ENCODE measurements at places on chromosomes 4 and X.

DNA sequence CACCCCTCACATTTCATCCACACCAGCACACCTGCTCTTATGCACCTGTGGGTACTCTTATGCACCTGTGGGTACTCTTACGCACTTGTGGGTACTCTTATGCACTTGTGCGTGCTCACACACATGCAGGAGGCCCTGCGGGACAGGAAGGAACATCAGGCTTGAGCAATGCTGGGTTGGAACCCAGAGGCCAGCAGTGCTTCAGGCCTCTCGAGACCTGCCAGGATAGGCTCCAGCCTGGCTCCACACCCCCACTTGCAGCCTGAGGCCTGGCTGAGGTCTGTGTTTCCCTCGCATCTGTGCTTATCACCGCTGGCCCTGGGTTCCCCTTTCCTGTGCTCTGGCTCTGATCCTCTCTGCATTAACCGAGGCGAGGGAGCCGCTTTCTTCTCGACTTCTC is 34.7 kb downstream of the SORCS2 start:
- no peak for DNase-seq

GRCh38 chr4:108830509-108831244 is 67.8 kb upstream of the ETNPPL start:
- peak; percentile 49 for DNase-seq

GRCh38 chrX:130086447-130087206 is 23.7 kb downstream of the ELF4 start:
- DNase-seq: no peak

- DNase-seq: no peak
Measured at GRCh38 chr4:119664168-119664907, 35.7 kb upstream of the PDE5A start.

DNA sequence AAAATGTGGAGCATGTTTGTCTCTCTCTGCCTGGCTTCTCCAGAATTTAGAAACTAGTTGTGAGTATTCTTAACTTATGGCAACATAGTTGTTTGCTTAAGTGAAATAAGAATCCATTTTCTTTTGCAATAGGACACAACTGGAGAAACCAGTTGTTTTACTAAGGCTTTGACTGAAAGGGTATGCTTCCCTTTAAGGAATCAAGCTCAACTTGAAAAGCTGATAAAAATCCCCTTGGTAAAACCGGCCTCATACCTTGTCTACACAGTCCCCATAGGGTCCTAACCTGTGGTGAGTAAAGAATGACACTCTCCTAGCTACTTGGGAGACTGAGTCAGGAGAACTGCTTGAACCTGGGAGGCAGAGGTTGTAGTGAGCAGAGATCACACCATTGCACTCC is 139.8 kb downstream of the NR3C2 start:
- no peak for DNase-seq

- DNase-seq: no peak
Measured at GRCh38 chr4:27141530-27141929, 280.9 kb downstream of the STIM2 start.

- DNase-seq: peak; percentile 32
Measured at GRCh38 chrX:10199212-10199611, 42.4 kb downstream of the CLCN4 start.

- peak; percentile 80 for DNase-seq
Measured at GRCh38 chrX:133999031-133999705, 13.8 kb upstream of the GPC3 start.

DNA sequence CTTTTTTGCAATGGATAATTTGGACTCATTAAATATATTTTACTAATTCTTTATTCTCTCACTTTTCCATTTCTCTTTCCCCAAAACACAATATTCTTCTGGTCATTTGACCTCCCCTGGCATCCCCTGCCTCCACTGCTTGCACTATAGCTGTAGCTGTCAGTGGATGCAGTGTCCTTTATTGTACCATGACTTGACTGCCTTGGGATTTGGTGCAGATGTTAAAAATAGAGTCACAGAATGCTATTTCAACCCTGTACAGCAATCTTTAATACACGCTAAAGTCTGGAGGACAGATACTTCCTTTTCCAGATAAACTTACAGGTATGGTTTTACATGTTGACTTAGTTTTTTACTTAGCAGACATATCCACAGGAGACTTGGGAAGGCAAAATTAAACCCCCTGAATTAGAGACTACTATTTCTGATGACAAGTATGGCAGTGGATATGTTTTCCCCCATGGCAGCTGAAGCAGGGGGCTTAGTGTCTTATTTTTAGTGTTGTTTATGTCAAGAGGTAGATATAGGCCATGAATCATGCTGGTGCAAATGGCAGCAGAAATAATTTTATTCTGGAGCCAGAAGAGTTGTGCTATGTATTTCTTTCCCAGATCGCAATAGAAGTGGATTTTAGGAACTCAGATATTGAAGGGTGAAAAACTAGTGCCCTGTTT is 461.4 kb downstream of the NAF1 start:
- DNase-seq: no peak

DNA sequence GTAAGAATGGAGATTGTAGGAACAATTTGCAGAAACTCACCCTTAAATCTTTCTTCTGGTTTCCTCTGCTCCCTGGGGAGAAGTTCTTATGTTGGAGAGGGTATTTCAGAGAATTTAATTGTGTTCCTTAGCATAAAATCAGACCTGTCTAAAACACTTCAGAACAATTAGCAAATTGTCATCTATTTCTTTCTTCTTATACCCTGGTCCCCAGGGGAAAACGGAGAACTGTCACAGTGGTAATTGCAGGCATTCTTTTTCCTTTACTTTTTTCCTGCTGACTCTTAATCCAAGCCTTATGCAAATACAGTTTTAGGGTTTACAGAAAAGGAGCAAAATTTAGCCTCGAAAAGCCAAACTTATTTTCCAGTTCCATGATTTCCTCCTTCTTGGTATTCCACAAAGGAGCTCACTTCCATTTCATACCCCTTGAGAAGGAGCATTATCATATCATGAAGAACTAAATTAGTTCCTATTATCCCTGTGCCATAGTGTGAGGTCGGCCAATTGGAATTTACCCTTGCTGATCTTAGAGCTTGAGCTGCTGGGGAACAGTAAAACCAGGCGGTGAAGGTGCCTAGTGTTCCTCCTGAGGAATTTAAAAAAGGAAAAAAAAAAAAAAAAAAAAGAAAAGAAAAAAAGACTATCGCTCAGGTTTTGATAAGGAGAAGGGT is 173.8 kb downstream of the IL15 start:
- DNase-seq: no peak

- DNase-seq: peak; percentile 62
Measured at GRCh38 chr4:137253949-137254348, 278.3 kb downstream of the PCDH18 start.

GRCh38 chr4:38512840-38513239 is 151.2 kb upstream of the KLF3 start:
- no peak for DNase-seq

- DNase-seq: no peak
Measured at GRCh38 chr4:9937078-9937477, 84.2 kb downstream of the SLC2A9 start.

GRCh38 chrX:25968920-25969319 is 169.2 kb upstream of the MAGEB18 start:
- DNase-seq: peak; percentile 17

GRCh38 chr4:38132107-38132673 is 172.0 kb downstream of the PTTG2 start:
- DNase-seq: peak; percentile 92

DNA sequence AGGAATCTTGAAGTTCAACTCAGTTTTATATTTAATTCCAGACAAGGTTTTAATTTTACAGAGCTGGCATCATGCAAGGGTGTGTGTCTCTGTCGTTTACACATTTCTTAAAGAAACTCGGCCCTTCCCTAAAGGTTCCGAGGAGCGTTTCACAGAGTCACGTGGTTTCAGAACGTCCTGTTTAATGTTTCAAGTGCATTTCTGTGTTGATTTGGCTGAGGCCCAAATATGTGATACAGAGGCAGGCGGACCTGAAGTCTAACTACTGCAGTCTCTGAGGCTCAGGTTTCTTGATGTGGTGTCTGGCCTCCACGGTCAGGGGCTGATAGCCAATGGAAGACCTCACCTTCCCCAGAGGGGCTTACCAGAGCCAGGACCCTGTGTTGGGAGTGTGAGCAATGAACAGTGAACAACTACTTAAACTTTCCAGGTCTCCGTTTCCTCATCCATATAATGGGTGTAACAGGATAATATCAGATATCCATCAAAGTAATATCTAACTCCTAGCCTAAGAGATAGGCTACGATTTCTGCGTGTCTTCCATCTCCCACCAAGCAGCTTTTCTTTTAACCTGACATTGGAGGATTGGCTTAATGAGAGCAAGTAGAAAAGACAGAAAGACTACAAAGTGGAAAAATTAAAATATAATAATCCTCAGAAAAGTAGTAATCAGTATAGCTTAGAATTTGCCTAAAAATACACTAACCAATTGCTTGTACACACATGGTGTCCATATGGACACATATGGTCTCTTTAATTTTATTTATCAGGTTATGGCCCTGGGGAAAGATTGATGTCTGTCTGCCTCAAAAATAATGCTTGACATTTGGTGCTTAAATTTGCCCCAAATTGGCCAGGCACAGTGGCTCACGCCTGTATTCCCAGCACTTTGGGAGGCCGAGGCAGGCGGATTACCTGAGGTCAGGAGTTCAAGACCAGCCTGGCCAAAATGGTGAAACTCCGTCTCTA is 50.0 kb upstream of the TRIM2 start:
- peak; percentile 71 for DNase-seq

GRCh38 chr4:56531149-56531770 is 25.7 kb downstream of the ARL9 start:
- no peak for DNase-seq

- DNase-seq: peak; percentile 47
Measured at GRCh38 chrX:74232859-74233258, 71.1 kb upstream of the ZCCHC13 start.

DNA sequence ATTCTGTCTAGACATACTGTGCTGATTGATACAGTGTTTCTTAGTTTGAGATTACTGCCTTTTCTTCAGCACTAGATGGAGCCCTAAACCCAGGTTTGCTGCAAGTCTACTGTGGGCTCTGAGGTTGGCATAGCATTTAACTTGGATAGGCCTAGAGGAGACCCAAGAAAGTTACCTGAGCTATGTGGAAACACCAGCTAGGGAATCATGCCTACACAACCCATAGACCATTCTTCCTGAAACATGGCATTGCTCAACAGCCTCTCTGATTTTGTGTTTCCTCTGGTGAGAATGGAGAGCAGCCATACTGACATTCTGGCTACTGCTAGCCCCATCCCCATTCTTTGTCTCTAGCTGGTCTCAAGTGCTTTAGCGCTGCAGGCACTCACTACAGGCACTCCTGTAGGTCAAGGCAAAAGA is 287.7 kb upstream of the PCDH18 start:
- peak; percentile 71 for DNase-seq

- no peak for DNase-seq
Measured at GRCh38 chr4:2281575-2282343, 19.9 kb upstream of the MXD4 start.

DNA sequence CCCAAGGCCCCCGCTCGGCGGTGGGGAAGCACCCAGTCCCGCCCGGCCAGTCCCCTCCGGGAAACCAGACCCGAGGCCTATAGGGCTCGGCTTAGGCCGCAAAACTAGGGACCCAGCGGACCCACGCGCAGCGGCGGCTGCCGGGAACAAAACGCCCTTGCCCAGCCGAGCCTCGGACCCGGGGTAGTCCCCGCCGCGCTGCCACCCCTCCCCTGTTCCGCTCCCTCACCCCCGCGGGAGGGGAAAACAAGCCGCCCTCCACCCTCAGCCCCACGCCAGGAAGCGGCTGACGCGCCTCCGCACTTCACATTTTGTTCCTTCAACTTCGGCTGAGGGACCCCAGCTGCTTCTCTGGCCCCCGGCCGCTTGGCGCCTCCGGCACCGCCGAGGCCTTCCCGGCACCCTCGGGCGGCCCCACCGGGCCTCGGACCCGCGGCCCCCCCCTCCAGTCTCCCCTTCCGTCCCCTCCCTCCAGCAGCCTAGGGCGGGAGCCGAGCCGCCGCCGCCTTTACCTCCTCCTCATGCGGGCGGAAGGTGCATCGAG is 694 bp downstream of the PDS5A start:
- DNase-seq: no peak

- DNase-seq: no peak
Measured at GRCh38 chrX:14932136-14932535, 58.9 kb downstream of the MOSPD2 start.

DNA sequence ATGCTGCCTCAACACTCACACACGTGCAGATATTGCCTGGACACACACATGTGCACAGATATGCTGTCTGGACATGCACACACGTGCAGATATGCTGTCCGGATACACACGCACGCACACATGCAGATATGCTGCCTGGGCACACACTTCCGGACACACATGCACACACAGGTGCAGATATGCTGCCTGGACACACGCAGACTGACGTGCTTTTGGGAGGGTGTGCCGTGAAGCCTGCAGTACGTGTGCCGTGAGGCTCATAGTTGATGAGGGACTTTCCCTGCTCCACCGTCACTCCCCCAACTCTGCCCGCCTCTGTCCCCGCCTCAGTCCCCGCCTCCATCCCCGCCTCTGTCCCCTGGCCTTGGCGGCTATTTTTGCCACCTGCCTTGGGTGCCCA is 14.7 kb downstream of the FGFRL1 start:
- DNase-seq: no peak

GRCh38 chr4:1445716-1446445 is 39.6 kb upstream of the NKX1-1 start:
- no peak for DNase-seq

DNA sequence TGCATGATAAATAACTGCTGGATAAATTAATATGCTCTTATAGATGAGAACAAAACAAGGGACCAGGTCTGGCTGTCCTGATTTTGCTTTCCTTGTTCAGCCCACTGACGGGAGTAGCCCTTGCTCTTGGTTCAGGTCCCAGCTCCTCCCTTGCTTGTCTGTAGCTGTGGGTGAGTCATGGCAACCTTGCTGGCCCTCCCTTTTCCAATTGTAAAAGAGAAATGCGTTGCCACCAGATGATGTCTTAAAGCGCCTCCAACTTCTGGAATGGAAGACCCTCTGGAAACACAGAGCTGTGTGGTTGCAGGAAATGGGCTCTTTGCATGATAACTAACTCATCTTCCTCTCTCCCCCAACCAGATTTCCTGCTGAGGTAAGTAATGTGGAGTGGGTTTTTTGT is 171.4 kb downstream of the AASDH start:
- peak; percentile 60 for DNase-seq

DNA sequence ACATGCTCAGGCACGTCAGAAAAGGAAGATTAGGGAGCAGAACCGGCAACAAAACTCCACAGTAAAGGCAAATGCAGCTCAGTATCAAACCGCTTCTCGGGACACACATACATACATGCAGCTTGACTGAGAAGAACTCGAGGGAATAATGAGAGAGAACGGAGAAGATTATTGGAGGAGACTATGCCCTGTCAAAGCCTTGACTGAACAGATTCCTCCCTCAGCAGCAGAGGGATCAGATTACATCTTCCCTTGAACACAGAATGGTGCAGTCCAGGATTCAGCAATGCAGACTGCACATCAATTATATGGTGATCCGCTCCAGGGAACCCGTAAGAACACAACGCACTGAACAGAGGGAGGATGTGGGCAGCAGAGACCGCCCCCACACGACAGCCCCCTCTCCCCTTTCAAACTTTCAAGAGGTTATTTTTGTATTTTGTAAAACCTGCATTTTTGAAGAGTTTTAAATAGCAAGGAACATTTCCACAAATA is 183.2 kb downstream of the FBXW7 start:
- peak; percentile 98 for DNase-seq

GRCh38 chr4:73345399-73345975 is 58.6 kb upstream of the ALB start:
- DNase-seq: no peak

GRCh38 chr4:141457653-141458052 is 178.7 kb upstream of the IL15 start:
- no peak for DNase-seq

GRCh38 chrX:43019021-43019420 is 241.1 kb upstream of the PPP1R2C start:
- no peak for DNase-seq
